ENCODE measurements at places on chromosomes 4 and X.
A peak's percentile ranks its signal among the peaks of the same experiment; 100 is the strongest.

- no peak for DNase-seq
These were observed 66.3 kb downstream of the KCNIP4 start for GRCh38 chr4:21882051-21882839.

DNA sequence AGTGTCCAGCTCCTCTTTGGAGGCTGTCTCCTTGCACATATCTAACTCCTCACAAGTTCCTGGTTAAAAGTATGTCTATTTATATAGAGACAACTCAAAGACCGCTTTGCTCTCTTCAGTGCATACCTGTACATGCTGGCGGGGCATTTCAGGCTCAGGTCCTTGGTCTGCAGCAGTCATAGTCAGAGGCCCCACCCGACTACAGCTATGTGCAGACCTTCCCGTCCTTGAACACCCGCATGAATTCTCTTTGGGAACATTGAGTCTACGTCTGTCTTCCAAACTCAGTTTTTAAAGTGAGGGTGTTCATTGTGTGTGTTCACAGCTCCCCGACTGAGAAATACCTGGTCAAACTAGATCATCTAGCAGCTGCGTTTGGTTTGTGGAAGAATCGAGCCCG is 4.2 kb downstream of the BCOR start:
- no peak for DNase-seq

DNA sequence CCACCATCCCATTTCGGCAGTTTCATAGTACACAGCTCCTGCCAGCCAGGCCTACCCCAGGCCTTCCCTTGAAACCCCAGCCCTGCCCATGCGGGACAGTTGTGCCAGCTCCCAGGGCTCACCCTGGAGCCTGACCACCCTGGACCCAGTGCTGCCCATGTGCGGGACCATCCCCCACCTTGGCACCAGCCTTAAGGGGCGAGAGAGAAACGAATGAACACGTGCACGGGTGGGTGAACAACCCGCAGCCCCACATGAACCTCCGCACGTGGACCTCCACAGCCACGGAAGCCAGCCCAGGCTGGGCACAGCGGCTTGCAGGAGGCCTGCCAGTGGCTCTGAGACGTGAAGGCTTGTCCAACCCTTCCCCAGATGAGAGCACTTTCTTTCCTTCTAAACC is 76.0 kb upstream of the MXD4 start:
- no peak for DNase-seq

DNA sequence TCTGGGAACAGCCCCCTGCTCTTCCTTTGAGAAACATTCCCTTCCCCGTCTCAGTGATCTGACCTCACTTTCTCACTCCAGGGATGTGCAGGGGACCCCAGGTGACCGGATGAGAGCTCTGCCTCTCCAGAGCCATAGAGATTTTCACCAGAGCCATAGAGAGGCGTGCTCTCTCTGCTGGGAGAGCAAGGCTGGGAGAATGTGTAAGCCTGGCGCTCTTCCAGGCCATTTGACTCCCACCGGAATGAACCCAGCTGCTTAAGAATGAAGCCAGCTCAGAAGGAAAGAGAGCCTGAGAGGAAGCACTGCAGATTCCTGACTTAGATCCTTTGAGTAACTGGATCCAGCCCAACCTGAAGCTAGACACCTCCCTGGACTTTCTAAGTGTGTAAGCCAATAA is 106.4 kb downstream of the DHX15 start:
- DNase-seq: peak; percentile 48

DNA sequence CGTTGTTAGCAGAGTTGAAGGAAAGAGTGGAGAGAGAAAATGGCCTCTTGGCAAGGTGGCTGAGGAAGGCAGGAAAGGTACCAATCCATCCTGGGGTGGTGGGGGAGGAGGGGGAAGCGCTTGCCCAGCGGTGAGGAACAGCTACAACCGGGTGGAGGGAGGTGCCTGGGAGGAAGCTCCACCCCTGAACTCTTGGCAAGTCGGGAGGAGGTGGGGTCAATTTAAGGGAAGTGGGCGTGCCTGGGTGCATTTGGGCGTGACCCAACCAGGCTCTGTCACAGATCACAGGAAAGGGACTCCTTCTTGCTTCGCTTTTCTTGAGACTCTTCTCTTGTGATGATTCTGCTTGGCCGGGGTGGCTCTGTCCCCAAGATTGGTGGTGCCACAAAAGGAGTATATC is 41.7 kb downstream of the BCORL1 start:
- DNase-seq: no peak
